ENCODE measurements at places on chromosomes 1 and 21. TPM values are rescaled to one million over a fixed set of nuclear protein-coding genes. Genes with fewer than 3 reads are reported as not detected.

Gene SEC16B
- not detected for total RNA-seq

Gene IFNLR1
- 0.12 TPM for total RNA-seq

Gene ARPC5
- 240 TPM for total RNA-seq

Gene IL23R
- total RNA-seq, result not detected

Gene CD247
- total RNA-seq, result not detected

- DNase-seq, result no peak
Observed at GRCh38 chr1:49694251-49694827, 329.4 kb downstream of the AGBL4 start.

DNA sequence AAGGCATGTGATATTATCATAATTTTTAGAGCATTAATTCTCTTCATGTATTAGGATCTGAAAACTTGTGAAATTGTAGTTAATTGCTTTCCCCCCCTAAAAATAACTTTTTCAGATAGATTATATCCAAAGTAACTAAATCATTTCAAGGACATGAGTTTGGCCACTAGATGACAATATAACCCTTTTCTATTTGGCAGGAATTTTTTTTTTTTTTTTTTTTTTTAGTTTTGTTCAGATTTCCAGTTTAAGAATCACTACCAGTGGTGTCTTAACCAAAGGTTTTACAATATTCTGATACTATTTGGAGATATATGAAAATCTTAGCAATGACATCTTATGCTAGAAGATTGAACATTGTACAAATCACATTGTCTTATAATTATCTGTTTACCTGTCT lies 370.8 kb downstream of the AMY1C start:
- no peak for DNase-seq

DNA sequence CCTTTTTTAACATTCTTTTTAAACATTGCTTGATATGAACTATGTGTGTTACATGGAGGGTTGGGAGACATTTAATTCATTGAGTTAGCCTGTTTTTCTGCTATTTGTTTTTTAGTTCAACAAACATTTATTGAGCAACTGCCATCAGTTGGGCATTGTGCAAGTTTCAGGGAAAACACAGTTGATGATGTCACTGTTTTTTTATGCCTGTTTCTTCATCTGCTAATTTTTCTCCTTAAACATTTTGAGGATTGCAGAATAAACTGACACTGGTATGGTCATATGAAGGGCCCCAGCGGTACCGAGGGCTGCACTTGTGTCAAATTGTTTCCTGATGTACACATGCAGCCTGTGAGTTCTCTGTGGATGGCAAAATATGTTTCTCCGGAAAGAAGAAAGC lies 253.0 kb downstream of the FGGY start:
- peak; percentile 64 for DNase-seq

GRCh38 chr1:67270541-67270940 lies 37.1 kb upstream of the IL12RB2 start:
- no peak for DNase-seq

DNA sequence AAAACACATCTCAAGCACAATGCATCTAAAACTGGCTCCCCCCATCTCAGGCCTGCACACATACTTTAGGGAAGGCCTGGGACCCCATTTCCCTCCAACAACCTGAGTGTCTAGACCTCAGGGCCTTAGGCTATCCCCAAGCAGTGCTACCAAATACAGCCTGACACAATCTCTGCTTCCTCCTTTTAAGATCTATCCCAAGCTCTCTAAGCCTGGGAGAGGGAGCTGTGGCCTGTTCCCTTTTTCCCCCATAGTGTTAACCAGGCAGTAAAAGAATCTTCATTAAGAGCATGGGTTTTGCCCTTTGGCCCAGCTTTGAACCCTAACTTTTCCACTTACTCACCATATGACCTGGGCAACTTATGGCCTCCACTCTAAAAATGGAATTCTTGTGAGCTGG lies 10.8 kb upstream of the COL8A2 start:
- no peak for DNase-seq

- DNase-seq, result no peak
Observed at GRCh38 chr1:43464681-43465504, 11.2 kb upstream of the HYI start.

DNA sequence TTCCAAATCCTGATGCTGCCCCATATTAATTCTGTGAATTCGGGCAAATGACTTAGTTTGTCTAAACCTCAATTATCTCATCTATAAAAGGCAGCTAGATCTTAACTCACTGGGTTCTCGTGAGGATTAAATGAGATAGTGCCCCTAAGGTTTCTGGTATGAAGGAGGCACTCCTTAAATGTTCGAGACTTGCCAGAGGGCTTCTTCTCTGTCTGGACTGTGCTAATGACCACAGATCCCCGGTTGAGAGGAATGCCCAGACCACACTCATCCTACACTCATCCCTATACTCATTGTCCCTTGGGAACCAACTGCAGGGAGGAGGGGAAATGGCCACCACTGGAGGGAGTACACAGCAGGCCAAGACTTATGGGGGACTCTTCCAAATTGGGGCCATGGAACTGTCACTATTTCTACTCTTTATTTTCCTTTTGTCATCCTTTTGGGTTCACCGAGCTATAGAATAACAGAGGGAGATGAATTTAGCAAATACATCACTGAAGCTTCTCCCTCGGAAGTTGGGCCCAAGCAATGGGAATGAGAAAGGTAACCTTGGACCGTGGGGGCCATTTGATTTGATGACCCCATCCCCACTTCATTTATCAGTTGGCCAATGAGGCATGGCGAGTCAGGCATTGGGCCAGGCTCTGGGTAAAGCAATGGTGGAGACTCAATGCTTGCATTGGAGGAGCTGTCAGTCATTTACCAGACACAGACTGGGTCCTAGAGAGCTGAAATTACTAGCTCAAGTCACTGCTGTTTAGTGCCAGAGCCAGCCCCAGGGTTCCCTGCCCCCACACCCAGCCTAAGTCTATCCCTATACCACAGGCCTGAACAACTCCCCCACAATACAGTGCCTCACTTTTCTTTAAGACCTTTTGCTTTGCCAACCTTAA lies 5.1 kb downstream of the ATF3 start:
- no peak for DNase-seq

DNA sequence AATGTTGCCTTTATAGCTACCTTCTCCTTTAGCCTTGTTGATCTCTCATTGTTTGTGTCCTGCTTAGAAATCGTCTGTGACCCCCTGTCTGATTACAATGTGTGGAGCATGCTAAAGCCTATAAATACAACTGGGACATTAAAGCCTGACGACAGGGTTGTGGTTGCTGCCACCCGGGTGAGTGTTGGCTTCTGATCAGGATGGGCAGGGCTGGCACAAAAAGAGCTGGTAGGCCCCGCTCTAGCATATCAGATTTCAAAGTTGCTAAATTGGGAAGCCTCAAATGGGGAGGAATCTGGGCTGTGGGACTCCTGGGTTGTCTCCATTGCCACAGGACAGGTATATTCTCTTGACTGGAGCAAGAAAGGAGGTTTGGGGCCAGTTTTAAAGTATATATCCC lies 8.4 kb downstream of the NCSTN start:
- no peak for DNase-seq

- DNase-seq, result no peak
Observed at GRCh38 chr1:55912438-55912837, 666.9 kb downstream of the PLPP3 start.

DNA sequence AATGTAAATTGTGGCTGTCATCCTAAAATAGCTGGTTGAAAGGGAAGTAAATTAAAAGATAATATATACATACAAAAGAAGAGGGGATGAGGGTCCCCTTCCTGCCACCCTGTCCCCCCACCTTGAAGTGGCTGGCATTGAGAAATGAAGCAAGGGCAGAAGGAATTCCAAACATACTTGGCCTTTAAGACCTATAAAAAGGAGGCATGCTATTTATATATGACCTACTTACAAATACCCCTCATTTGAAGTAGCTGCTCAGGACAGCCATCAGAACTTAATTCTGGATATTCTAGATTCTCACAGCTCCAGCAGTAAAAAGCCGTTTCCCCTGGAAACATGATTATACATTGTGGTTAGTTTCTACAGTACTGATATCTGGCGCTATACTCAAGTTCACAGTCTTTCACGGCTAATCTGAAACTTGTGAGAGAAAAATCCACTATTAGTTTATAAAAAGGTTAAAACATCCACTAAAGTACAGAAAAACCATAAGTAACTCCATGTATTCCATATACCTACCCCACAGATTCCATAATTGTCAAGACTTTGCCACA lies 9.6 kb upstream of the MAP10 start:
- DNase-seq, result no peak

DNA sequence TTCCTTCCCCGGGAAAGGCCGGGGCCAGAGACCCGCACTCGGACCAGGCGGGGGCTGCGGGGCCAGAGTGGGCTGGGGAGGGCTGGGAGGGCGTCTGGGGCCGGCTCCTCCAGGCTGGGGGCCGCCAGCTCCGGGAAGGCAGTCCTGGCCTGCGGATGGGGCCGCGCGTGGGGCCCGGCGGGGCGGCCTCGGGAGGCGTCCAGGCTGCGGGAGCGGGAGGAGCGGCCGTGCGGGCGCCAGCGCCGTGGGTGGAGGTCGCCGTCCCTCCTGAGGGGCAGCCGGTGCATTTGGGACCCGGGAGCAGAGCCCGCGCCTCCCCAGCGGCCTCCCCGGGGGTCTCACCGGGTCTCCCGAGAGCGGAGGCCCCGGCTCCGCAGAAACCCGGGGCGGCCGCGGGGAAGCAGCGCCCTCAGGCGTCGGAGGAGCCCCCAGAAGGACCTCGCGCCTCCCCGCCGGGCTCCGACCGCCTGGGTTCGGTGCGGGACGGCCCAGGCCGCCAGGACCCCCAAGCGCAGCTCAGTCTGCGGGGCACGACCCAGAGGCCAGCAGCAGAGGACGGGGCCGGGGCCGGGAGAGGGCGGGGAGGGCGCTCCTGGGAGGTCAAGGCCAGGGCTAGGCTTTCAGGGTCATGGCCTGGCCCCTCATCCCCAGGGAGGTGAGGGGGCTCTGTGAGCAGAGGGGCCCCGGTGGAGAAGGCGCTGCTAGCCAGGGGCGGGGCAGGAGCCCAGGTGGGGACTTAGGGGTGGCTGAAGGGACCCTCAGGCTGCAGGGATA lies 7.2 kb upstream of the SLX9 start:
- DNase-seq, result no peak

GRCh38 chr1:113170519-113170918 lies 97.5 kb downstream of the LRIG2 start:
- DNase-seq, result no peak

GRCh38 chr21:45929449-45929848 lies 52.1 kb upstream of the COL6A1 start:
- no peak for DNase-seq

DNA sequence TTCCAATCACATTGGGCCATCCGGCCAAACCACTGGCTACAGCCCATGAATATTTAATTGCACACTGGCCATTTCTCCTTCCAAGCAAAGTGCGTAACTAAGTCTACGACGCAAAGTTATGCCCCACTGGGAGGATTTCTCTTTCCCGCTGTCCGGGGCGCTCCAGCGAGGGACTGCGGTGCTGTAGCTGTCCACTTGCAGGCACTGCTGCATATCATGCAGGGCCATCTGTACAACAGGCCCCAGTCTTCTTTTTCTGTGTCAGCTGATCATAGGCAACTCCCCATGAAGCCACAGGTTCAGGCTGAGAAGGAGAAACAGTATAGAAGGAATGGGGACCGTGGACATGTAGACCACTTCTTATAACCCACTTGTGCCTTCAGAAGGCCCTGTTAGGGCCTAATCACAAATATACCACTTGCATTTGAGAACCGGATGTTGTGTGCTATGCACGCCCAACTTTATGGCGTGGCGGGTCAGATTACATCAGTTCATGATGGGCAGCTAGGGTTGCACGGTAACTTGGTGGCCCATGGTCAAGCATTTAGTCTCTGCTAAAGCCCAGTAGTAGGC lies 58.0 kb downstream of the ADSS2 start:
- no peak for DNase-seq

- peak; percentile 56 for DNase-seq
Observed at GRCh38 chr1:217921126-217921904, 290.2 kb downstream of the SPATA17 start.

DNA sequence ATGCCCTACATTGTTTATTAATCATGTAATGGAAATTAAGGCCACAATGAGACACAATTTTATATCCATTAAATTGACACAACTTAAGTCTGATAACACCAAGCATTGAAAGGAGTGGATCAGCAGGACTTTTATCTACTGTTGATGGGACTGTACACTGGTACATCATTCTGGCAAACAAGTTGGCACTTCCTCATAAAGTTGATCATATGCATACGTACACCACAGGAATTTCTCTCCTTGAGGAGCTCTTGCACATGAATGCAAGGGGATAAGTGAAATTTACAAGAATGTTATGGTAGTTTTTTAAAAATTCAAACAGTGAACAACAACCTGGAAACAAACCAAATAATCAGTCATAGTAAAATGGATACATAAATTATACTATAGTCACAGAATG lies 20.1 kb downstream of the RAVER2 start:
- no peak for DNase-seq
